Urinary bladder (tissue), 4 donors: ENCODE measurements at places on chromosomes 7 and 10.

DNA sequence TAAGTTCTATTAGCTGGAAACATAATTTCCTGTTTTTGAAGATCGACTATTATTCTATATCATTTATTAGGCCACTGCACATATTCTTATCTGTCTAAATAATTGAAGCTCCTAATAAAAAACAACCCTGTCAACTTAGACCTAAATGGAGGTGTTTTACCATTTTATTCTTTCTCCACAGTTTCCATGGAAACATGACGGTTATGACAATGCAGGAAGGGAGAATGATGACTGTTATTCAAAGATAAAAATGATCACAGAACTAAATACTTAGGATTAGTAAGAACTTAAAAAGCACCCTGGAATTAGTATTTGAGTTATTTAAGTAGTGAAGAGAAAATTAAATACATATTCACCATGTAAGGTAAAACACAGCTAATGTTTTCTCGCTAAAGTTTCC is 119.9 kb upstream of the DKK1 start:
- no peak for DNase-seq

DNA sequence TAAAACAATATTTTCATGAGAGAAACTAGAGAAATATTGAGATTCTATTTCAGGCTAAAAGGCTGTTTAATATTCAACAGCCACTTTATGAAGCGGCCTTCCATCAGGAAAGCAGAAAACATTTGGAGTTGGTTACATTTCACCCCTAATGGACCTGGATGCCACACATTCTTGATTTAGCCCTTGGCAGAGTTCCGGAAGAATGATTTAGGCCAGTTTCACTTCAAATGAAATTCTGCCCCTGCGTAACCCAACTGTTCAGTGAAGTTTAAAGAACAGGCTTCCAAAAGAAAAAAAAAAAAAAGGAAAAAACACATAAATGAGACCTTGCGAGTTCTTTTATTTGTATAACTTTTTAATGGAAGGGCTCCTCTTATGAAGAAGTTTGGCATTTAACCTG is 239.2 kb upstream of the AKR1E2 start:
- DNase-seq, result no peak

GRCh38 chr7:90777465-90777864 is 181.3 kb downstream of the CDK14 start:
- DNase-seq, result no peak

DNA sequence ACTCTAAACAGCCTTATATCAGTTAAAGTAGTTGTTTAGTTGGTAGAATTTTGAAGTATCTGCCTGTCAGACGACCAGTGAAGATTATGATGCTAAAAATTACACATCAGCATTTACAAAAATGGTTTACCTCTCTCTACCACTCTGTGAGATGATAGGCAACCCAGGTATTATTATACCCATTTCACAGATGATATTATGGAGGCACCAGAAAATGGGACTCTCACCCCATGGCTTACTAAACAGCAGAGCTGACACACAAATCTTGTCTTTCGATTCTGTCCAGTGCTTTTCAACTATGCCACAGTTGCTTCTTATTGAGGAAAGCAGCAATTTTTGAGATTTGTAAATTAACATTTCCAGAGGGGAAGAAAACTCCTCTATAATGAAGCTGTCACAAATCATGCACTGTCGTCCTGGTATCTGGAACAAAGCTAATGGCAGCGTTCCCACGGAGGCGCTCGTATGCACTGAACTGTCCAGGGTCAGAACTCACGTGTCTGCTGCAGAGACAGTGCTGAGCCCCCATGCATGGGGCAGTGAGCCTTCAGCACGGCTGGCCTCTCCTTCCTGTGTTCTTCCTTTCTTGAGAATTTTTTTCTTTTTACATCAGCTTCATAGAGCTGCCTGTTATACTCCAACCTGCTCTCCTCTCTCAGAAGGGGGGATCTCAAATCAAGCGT is 381.1 kb downstream of the SDK1 start:
- DNase-seq, result no peak

GRCh38 chr10:62852961-62853702 is 37.0 kb upstream of the EGR2 start:
- no peak for DNase-seq

DNA sequence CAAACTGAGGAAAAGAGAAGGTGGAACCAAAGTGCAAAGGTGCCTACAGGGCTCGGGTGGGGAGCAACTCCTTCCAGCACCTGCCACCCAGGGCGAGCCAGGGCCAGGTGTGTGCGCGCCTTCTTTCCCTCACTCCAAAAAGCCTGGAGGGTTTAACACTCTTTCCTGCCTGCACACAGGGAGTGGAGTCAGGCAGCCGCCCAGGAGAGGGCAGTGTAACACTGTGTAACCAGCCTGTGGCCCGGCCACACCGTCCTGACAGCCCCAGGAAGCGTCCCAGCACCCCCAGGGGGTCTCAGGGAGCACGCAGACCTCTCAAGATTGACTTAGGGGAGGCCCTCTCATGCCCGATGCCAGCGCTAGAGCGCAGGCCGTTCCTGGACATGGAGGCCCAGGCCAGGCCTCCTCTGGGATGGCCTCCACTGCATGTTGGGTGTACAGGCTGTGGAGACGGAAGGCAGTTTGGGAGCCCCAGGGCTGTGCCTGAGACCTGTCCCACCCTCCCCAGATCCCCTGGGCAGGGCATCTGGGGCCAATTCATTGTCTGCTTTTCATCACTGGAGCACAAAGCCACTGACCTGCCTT is 13.4 kb downstream of the BRI3 start:
- no peak for DNase-seq

- no peak for DNase-seq
These were observed 112.0 kb downstream of the GRK5 start for GRCh38 chr10:119319161-119319919.
